ENCODE measurements at places on chromosomes 16 and 17.

GRCh38 chr16:56715126-56715525, 14.8 kb upstream of the NUP93 start:
- no peak for DNase-seq

- no peak for DNase-seq
Measured at GRCh38 chr17:28973425-28973824, 22.1 kb upstream of the PHF12 start.

DNA sequence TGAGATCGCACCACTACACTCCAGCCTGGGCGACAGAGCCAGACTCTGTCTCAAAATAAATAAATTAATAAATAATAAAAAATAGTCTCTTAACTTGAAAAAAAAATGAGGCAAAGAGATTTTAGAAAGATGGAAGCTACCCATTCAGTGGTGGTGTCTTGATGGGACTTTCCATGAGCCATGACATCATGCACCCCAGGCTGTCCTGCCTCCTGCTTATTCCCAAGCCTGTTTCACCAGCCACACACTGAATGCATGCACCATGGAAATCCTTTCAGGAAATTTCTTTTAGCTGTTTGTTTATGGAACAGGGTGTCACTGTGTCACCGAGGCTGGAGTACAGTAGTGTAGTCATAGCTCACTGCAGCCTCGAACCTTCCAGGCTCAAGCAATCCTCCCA, 8.9 kb upstream of the DLX3 start:
- DNase-seq, result no peak

DNA sequence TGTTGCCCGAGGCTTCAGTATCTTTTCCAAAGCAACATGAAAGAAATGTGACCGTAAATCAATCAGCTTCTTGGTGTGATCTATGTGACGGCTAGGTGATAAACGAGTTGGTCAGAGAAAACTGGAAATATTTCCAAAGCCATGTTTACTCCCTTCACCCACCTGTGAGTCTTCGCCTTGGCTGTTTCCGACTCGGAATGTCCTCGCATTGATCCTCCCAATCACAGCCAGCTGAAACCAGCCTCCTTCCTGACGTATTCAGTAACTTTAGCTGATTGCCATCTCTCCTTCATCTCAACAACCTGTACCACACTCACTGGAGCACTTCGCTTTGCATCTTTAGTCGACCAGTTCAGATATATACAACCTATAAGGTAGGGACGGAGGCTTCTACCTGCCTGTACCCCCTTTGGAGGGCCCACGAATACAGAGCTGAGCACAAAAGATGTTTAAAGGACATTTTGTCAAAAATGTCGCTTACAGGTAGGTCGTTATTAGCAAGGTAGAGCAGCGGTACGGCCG, 705 bp downstream of the KRABD2 start:
- no peak for DNase-seq
